ENCODE measurements at places on chromosomes 2 and 18.

- DNase-seq, result no peak
Observed at GRCh38 chr2:158181171-158181570, 79.5 kb downstream of the UPP2 start.

GRCh38 chr2:236579746-236580315 lies 10.2 kb downstream of the ACKR3 start:
- no peak for DNase-seq

GRCh38 chr2:2831633-2832032 lies 500.6 kb upstream of the MYT1L start:
- DNase-seq, result no peak

- DNase-seq, result no peak
Observed at GRCh38 chr2:231315896-231316295, 79.6 kb upstream of the B3GNT7 start.

GRCh38 chr18:68830256-68831045 lies 32.6 kb downstream of the CCDC102B start:
- no peak for DNase-seq

DNA sequence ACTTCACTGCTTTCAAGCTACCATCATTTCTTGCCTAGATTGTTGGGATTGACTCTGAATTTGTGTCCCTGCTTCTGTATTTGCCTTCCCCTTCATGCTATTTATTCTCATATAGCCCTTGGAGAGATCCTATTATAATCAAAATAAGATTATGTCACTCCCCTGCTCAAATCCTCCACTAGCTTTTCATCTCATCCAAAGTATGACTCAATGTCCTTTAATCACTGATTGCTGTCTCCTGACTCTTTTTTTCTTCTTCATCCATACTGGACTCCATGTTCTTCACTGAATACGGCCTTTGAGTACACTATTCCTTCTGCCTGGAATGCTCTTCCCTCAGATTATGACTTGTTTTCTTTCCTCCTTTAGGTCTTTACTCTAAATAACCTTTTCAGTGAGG lies 5.0 kb downstream of the RBKS start:
- DNase-seq, result no peak

GRCh38 chr2:161088658-161089350 lies 71.4 kb upstream of the TANK start:
- DNase-seq, result no peak

DNA sequence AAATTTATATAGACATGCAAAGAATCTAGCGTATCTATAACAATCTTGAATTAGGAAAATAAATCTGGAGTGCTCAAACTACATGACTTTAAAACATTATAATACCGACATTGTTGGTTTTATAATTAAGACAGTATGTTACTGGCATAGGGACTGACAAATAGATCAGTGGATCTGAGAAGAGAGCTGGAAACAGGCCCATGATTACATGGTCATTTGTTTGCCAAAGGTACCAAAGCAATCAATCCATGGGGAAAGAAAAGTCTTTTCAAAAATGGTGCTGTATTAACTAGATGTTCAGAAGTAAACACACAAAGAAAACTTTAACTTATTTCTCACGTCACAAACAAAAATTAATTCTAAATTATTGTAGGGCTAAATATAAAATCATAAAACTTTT lies 124.2 kb downstream of the BCL2L11 start:
- DNase-seq, result peak; percentile 30

DNA sequence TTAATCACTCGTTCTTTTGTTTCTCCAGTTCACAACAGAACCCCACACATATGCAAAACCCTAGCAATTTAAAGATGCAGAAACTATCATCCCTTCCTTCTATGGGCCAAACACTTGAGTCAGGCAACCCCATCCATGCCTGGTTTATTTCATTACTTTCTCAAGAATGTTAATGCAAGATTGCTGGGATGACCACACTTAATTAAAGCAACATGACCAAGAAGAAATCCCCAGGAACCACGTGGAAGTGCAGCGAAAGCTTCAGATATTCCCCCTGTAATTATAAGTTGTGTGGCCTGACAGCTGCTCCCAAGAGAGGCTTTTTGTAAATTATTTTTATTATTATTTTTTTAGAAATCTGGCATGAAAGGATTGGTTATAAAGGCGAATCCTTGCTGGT lies 246.2 kb upstream of the ID2 start:
- peak; percentile 83 for DNase-seq

- no peak for DNase-seq
Observed at GRCh38 chr2:185279999-185280398, 458.6 kb upstream of the FSIP2 start.

DNA sequence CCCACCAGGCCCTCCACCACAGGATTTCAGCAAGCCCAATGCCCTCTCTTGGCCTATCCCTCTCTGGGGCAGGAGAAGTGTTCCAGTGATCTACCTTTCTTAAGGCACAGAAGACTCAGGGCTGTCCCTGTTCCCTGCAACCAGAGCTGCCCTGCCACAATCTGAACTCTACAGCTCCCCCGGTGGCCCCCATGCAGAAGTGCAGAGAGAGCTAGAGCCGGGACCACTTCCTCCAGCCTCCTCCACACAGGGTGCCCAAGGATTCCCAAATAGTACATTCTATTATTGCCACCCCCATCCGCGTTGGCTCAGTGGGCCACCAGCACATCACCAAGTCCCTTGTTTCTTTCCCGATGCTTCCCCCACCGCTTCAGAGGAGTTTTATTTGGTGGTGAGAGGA lies 114.8 kb upstream of the PTPRM start:
- DNase-seq, result peak; percentile 18

DNA sequence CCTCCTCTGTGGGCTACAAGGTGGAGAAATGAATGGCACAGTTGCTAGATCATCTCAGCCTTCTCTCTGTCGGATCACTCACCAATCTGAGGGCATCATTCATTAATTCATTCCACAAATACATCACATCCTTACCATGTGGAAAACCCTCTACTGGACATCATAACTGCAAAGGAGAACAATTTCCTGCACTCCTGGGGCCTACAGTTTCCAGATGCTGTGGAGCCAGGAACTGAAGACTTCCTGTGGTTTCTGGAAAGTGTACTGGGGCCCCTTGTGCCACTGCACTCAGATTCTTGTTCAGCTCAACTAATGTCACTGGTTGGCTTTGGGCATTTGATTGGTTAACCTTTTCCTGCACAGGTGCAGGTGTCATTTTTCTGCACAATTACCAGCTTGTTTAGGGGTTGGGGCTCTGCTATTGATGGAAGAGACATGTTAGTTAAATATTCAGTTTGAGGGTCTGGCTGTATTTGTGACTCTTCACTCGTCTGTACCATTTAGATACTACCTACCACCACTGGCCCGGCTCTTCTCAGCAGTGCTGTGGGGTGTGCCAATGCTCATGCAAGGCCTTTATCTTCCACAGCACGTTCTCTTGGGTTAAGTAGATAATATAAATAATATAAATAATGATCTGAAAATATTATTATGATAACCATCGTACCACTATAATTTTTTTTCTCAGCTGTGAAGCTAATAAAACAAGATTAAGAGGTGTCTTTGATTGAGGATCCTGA lies 427.3 kb downstream of the TSN start:
- DNase-seq, result no peak

GRCh38 chr2:127479866-127480743 lies 46.2 kb downstream of the IWS1 start:
- DNase-seq, result no peak

DNA sequence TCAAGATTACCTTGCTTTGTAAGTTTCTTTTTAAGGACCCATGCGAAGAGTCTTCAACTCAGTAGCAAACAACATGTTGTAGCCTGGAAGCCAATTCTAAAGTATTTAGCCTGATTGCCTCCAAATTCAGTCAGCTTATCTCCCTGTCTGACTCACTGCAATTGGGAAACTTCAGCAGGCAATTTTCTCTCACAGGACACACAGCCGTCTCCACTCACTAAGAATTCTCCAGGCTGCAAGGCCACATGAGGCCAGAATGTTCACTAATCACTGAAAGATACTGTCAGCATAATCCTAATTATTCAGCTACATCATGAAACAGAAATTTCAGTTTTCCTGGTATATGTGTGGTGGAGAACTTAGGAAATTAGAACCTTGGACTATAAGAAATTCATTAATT lies 78.1 kb upstream of the PDE1A start:
- DNase-seq, result peak; percentile 64

- no peak for DNase-seq
Observed at GRCh38 chr2:30180226-30180625, 33.4 kb downstream of the YPEL5 start.

GRCh38 chr2:79100285-79100684 lies 12.5 kb upstream of the REG1B start:
- no peak for DNase-seq

GRCh38 chr2:240226672-240227537 lies 86.4 kb upstream of the OTOS start:
- no peak for DNase-seq

DNA sequence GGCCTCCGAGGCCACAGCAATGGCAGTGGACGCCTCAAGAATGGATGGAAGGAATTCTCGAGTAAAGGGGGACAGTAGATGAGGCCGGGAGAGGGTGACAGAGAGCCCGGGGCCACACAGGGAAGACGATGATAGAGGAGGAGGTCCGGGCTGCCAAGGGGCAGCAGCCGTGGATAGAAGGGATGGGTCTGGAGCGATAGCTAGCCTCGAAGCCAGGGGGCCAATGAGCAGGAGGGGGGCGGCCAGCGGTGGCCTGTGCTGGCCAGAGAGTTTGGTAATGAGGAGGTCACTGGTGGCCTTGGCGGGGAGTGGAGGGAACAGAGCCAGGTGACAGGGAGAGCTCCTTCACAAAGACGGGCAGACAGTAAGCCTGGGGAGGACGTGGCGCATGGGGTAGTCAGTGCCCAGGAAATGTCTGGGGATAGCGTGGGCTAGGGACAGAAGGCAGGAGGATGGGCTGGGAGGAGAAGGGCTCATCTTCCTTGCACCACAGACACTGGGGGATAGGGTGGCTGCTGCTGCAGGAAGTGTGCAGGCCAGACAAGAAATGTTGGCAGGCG lies 87.8 kb upstream of the ASB18 start:
- DNase-seq, result no peak

DNA sequence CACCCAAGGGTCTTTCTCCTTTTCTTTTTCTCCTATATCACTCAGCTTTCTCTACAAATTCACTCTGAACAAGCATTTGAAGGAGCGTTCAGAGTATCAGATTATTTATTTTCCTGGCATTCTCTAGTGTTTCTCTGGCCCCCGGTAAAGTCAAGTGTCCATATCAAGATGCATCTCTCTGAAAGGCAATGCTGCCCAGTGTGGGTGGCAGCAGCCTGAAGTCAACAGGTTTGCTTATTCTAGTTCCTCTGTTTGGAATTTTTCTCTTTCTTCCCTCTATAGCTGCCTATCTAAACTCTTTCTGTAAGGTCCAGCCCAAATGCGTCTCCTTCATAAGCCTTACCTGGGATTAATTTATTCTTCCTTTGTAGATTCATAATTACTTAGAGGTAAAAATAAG lies 526.2 kb upstream of the TNP1 start:
- DNase-seq, result no peak

DNA sequence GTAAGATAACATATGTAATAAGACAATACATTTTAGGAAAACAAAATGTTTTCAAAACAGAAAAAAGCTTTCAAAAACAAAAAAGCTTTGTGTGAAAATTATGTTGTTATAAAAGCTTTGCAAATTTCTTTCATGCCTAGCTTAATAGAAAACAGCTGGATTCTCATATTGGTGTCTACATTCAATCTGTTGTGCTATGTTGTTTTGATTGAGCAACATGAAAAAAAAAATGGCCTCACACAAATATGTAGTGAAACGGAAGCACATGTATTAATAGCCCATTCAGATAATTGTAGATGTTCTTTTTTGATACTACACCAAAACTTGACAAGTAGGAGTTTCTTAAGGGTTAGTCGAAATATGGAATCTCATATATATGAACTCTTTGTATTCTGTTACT lies 197.5 kb downstream of the ZEB2 start:
- DNase-seq, result peak; percentile 93

DNA sequence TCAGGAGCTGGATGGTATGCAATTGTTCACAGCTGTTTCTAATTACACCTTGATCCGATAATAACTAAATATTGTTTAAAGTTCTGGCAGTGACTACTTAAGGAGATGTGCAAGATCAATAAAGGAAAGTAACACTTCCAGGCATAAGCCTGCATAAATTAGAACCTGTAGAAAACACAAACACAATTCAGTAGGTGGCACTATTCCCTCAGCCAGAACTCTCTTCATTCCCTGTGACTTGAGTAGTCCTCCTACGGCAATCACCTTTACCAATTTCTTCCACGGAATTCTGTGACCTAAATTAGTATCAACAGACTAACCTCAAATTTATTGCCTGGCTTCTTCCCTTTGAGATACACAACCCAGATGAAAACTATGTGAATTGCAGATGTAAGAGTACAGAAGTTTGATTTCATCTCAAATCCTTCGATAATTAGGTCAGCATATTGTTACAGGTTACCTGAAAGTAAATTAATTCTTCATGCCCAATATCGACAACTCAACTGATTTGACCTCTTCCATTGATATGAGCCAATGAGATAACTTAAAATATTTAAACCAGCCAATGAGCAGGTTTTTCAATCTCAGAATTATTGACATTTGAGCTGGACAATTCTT lies 137.8 kb downstream of the PID1 start:
- peak; percentile 45 for DNase-seq

GRCh38 chr2:197708331-197708730 lies 3.2 kb downstream of the MARS2 start:
- DNase-seq, result peak; percentile 77

- no peak for DNase-seq
Observed at GRCh38 chr2:153268941-153269461, 209.6 kb downstream of the RPRM start.

GRCh38 chr2:8121022-8121825 lies 560.6 kb upstream of the ID2 start:
- DNase-seq, result peak; percentile 58

DNA sequence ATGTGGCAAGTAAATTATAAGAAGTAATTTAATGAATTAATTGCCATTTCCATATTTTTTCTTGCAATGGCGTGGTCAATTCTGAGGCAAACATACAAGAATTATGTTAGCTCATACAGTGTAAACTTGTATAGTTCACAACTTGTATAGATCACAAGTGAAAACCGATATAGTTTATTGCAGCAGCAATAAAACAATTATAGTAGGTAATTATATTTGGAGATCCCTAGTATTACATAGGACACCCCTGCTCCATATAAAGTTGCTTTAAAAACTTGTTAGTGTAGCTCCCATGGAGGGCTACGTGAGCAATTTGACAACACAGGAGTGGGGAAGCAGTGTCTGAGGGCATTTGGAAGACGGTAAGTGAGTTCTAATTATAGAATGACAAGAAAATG lies 288.2 kb downstream of the SOCS6 start:
- DNase-seq, result no peak

GRCh38 chr2:182088681-182089320 lies 103.1 kb downstream of the PPP1R1C start:
- no peak for DNase-seq

GRCh38 chr2:50556934-50557575 lies 474.9 kb downstream of the NRXN1 start:
- DNase-seq, result peak; percentile 6

DNA sequence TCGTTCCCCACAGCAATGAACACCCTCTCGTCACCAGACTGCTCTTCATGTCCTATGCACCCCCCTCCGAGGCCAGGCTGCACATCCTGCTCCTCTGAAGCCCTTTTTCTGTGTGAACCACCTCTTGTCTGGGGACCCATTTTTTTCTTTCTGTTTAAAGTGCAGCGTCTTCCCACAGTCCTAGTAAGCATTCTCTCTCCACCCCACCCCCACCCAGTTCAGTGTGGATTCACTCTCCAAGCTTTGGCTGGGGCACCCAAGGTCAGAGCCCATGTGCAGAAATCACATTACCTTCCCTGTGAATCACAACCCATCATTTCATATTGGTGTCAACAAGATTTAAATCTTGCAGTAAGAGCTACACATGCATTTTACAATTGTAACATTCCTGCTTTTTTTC lies 26.4 kb upstream of the PKDCC start:
- DNase-seq, result peak; percentile 89

- no peak for DNase-seq
Observed at GRCh38 chr2:163259489-163259888, 420.9 kb upstream of the KCNH7 start.

Measured in AG10803 (cell line).